ENCODE measurements at places on chromosomes 5 and 9.

DNA sequence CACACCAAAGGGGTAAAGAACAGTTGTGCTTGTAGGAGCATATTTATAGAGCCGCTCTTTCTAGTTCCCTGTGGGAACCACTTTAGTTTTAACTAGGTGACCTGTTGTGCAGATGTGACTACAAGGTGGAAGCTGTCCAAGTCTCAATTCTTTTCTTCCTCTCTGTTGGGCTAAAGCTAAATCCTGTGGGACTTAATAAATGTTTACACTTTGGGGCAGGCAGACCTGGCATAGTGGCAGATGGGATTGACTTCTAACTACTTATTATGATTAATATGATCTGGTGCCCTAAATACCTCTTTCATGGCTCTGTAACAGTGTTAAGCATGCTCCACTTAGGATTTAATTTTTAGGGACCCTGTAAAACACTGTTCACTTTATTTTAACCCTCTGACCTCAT lies 265.3 kb downstream of the KCTD16 start:
- DNase-seq, result no peak

- no peak for DNase-seq
Measured at GRCh38 chr5:132540764-132541163, 2.6 kb downstream of the IL5 start.

DNA sequence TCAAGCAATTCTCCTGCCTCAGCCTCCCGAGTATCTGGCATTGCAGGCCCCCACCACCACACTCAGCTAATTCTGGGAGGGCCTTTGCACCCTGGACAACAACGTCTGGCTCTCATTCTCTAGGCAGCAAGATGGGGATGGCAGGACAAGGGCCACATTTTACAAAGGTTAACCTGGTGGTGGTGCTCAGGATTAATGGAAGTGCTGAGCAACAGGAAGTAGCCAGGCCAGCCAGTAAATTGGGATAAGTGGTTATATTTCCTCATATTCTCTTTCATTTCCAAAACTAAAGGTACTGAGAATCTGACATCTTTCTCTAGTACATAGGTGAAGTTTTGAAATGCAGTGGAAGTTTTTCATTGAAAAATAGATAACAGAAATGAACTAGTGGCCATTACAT lies 24.7 kb upstream of the ASPN start:
- no peak for DNase-seq

DNA sequence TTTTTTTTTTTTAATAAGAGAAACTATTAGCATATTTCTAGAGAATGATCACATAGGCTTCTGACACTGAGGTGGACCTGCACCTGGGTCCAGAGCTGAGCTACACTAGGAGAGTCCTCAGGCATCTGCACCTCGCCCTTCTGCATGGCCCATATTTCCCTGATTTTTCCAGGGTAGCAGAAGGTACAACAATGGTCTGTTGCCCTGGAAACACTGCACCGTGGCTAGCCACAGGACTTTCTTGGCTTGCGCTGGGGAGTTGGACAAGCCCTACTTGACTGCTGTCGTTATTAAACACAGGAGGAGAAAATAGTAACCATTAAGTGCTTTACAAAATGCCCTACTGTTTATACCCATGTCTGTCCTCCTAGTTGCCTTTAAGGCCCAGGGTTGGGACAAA lies 615.7 kb upstream of the MEF2C start:
- DNase-seq, result no peak

DNA sequence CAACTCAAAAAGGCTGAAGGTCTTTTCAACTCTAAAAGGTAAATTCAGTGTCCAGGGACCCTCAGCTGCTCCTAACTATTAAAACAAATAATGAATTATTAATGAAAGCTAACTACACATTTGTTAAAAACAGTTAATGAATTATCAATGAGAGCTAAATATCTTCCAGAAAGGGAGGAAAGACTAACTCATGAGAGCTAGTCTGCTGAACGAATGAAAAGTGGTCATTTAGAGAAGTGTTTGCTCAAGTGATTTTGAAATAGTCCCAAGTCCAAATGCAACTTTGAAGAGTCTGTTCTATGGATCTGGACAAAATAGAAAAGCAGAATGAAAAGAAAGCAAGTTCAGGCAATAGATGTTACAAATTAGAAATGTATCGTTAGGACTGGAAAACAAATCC lies 133.9 kb upstream of the SPEF2 start:
- no peak for DNase-seq

DNA sequence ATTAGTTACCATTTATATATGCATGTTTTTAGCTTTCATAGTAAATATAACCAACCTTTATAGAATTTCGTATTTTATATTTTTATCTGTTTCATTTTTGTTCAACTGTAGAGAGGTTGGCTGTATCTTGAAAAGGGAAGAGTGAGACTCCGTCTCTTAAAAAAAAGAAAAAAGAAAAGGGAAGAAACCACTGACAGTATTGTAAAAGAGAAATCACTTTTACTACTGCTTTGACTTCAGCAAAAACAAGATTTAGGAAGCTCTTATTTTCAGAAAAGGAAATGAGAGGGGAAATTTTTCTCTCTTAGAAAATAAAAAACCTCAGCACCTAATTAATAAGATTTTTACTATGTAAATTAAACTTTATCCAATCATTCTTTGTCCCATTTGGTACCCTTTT lies 14.4 kb downstream of the POLK start:
- DNase-seq, result no peak

GRCh38 chr5:33231214-33231710 lies 209.5 kb upstream of the TARS1 start:
- no peak for DNase-seq

GRCh38 chr9:81465468-81466011 lies 223.8 kb downstream of the TLE1 start:
- no peak for DNase-seq
